Right ventricle myocardium superior (tissue), 1 donor: ENCODE measurements at places on chromosomes 5 and 9. TPM values are rescaled to one million over a fixed set of nuclear protein-coding genes. Genes with fewer than 3 reads are reported as not detected.

Gene PIK3R1
- total RNA-seq, result 103 TPM

Gene INSL6
- not detected for total RNA-seq

Gene FOXD4L3
- not detected for total RNA-seq

Gene ZNF454
- total RNA-seq, result 1.5 TPM

Gene CDH6
- total RNA-seq, result 3.1 TPM

Gene WNT8A
- not detected for total RNA-seq

Gene MSX2
- total RNA-seq, result 1.2 TPM

Gene SNCAIP
- 1.2 TPM for total RNA-seq

Gene CEL
- 7.3 TPM for total RNA-seq

Gene KCNMB1
- total RNA-seq, result 0.65 TPM

Gene HAVCR1
- not detected for total RNA-seq

Gene PRDM9
- total RNA-seq, result not detected

Gene OLFML2A
- 27.5 TPM for total RNA-seq

Gene PDLIM4
- 5.2 TPM for total RNA-seq

Gene PBX3
- total RNA-seq, result 54.1 TPM

Gene FGD3
- total RNA-seq, result 2.7 TPM

Gene IFNK
- total RNA-seq, result not detected

Gene TAS2R1
- total RNA-seq, result not detected

Gene BTNL3
- total RNA-seq, result not detected

Gene AKNA
- 4.6 TPM for total RNA-seq

Gene LURAP1L
- 2.2 TPM for total RNA-seq

Gene PDZD2
- 81.5 TPM for total RNA-seq

Gene CDX1
- total RNA-seq, result not detected

Gene FOXD4L5
- not detected for total RNA-seq

Gene ABL1
- 31.5 TPM for total RNA-seq

Gene INSL4
- total RNA-seq, result not detected

Gene CATSPER3
- 0.32 TPM for total RNA-seq

Gene RASGRF2
- 6.4 TPM for total RNA-seq
